NCI-H510A (cell line): ENCODE measurements at places on chromosomes 11 and 22.

DNA sequence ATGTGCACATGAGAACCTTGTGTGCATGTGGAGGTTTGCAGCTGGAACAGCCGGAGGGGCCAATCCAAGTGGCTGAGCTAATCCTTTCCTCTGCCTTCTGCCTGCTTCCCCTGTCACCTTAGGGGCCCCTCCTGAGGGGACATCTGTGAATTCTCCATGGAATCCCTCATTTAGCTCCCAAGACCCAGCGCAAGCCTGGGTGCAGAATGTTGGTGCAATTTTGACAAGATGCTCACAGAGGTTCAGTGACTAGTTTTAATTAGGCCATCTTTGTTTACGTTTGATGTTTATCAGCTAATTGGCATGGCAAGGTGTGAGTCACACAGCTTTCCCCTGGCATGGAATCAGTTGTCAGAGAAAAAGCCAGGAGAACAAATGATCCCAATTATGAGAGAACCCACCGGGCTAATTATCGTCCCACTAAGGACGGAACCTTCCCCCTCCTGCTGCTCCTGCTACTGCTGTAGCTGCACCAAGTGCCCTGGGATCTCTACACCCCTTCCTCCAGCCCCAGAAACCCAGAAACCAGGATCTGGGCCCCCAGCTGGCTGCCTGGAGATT, 63.6 kb upstream of the PAX6 start:
- DNase-seq, result no peak

- no peak for DNase-seq
Measured at GRCh38 chr11:103413266-103413888, 304.2 kb downstream of the DYNC2H1 start.

GRCh38 chr22:19228179-19228578, 49.6 kb upstream of the SLC25A1 start:
- DNase-seq, result no peak

GRCh38 chr11:34339149-34340064, 18.4 kb downstream of the ABTB2 start:
- no peak for DNase-seq

DNA sequence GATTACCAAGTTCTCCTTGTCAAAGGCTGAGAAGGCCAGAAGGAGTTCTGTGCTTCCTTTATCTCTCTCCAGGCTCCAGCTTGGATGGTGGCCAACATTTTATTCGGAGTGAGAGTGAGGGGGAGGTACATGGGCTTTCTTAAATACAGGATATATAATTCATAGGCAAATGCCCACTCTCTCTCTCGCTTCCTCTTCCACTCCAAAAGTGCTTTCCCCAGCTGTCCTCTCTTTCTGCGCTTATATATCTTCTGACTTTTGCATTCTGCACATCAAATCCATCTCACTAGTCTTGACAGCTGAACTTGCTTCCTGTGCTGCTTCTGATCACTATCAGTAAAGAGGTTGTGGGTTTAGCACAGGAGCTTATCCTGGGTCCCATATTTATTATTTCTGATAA, 125.4 kb upstream of the ARHGAP20 start:
- no peak for DNase-seq

DNA sequence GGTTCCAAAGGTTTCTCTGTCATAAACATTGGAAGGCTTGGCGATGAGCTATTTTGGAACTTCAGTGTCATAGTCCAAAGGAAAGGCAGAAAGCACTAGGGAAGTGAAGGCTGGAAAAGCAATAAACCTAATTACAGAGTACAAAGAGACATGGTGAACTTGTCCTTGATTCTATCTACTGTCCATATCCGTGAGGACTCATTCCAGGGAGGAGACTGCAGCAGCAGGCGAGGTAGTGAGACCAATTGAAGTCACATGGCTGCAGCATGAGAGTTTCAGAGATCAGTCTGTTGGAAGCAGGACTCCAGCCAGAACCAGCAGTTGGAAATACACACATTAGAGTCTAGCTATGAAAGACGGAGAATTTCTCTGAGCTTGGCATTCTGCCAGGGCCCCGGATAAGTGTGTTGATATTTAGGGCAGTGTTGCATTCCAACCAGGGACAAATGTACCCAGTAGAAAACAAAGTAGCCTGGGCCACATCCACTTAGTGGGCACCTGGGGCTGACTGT, 54.1 kb upstream of the ARHGAP42 start:
- no peak for DNase-seq

GRCh38 chr11:114775875-114776621, 97.7 kb downstream of the NXPE2 start:
- DNase-seq, result peak; percentile 20

DNA sequence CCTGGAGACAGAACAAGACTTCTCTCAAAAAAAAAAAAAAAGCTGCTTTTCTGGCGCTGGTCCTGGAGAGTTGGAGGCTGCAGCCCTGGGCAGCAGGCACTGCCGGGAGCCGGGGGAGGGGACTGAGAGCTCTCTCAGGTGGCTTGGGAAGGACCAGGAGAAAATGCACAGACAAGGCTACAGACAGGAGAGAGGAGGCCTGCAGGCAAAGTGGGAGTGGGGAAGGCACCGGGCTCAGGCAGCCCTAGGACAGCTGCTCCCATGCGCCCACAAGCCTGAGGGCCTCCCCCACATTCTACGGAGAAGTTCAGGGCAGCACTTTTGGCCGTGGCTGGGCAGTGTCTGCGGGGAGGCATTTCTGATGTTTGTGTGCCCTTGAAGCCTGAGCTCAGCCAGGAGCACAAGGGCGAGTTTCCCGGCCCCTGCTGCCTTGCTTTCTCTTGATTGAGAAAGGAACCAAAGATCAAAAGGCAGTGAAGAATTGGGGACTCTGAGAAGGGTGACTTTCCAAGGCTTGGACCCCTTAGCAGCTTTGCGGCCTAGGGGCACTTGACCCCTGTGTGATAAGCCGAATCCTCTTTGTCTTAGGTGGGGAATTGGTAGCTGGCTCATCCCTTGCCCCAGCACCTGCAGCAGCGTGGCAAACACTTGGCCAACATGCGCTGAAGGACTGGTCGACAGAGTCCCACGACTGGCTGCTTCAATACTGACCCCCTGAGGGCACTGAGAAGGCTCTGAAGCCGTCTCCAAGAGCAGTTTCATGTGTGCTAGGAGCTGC, 35.3 kb downstream of the PPM1F start:
- no peak for DNase-seq
